ENCODE measurements at places on chromosomes 13 and 19. TPM values are rescaled to one million over a fixed set of nuclear protein-coding genes. Genes with fewer than 3 reads are reported as not detected.

GRCh38 chr13:52878831-52879230, 30.4 kb upstream of the PCDH8 start:
- no peaks in the 10 kb centered on the region for H3K27me3 ChIP-seq
- H3K36me3 ChIP-seq = no peaks in the 10 kb centered on the region
- H3K27ac ChIP-seq = no peak overlapping the region
- no peak overlapping the region for H3K4me3 ChIP-seq
- peaks cover 4% of the 10 kb centered on the region for H3K4me1 ChIP-seq
- no peak for DNase-seq

- no peaks in the 10 kb centered on the region for H3K4me1 ChIP-seq
- no peaks in the 10 kb centered on the region for H3K27me3 ChIP-seq
- no peak overlapping the region for H3K4me3 ChIP-seq
- no peak for DNase-seq
- H3K27ac ChIP-seq = no peak overlapping the region
These were observed 38.0 kb downstream of the ARHGEF18 start for GRCh38 chr19:7386769-7387168.

DNA sequence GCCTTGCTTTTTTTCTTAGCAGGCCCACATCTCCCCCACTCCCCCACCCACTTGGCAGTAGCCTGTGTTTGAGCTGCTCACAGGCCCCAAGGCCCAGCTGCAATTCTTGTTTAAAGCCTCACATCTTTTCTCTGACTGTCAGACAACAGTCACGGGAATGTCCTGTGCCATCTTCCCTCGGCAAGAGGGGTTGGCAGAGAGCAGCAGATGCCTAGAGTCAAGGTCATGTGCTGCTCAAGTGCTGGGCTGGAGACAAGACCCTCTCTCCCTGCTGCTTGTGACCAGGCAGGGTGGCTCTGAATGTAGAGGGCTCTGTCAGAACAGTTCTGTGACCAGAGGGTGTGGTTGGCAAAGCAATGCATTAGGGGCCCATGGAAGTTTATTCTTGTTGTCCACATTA, 47.4 kb downstream of the BBC3 start:
- no peak overlapping the region for H3K27ac ChIP-seq

DNA sequence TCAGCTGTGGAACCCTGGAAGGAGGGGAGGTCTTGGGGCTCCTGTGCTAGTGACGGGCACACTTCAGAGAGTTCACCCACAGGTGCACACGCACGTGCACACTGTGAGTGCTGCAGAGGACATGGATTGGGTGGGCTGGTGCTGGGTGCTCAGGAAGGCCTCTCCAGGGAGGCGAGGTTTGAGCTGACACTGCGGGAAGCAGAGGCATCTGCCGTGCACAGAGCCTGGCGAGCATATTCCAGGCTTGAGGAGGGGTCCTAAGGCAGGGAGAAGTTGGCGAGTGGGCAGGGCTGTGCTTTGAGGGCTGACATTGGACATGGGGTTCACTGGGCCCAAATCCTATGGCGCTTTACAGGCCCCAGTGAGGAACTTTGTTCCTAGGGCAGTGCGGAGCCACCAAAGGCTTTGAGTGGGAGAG, 25.6 kb downstream of the CCDC8 start:
- DNase-seq = no peak
- H3K27me3 ChIP-seq = no peaks in the 10 kb centered on the region
- H3K27ac ChIP-seq = no peak overlapping the region
- peaks cover 2% of the 10 kb centered on the region for H3K4me1 ChIP-seq
- no peak overlapping the region for H3K4me3 ChIP-seq
- no peaks in the 10 kb centered on the region for H3K36me3 ChIP-seq

DNA sequence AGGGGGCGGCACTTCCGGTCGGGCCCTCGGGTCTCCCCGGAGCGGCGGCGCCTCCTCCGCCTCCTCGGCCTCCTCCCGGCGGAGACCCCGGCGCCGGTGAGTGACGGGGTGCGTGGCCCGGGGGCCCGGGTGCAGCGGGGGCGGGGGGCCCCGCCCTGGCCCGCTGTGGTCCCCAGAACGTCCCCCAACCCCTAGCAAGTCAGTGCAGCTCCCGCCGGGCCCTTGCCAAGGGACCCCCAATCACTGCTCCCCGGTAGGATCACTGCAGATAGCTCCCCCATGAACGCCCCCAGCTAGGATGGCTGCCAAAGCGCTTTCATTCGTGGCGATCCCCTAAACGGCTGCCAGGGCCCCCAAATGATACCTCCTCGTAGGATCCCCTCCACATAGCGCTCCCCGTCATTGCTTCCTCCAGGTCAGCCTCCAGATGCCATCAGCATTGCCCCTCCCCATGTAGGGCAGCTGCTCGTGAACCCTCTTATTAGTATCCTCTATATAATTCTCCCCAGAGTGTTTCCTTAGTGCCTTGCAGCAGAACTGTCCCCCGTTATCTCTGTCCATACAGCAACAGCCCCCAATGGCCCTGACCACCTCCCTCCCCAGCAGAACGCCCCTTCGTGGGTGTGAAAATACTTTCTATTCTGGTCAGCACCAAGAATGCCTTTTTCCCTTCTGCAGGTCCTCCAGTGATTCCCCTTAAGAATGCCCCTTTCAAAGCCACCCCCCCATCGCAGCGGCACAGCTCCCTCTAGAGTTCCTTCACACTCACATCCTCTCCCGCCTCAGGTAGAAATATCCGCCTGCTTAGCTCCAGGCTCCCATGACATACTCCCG, at the start of gene ZNF865:
TSS of gene ZNF865 (plus strand) at position 11 of the 834 bp plus-strand sequence. CDS start 7,972 bp downstream, outside the sequence.
- H3K27me3 ChIP-seq = no peaks in the 10 kb centered on the region
- no peaks in the 10 kb centered on the region for H3K36me3 ChIP-seq
- peaks cover 6% of the 10 kb centered on the region for H3K4me1 ChIP-seq
- peak; percentile 81 for DNase-seq
- peak within 1 kb of the TSS; percentile 91 for H3K27ac ChIP-seq

GRCh38 chr19:29629836-29630534, 23.9 kb downstream of the POP4 start:
- H3K4me1 ChIP-seq = no peaks in the 10 kb centered on the region
- H3K27me3 ChIP-seq = no peaks in the 10 kb centered on the region
- H3K4me3 ChIP-seq = no peak overlapping the region
- H3K27ac ChIP-seq = no peak overlapping the region
- peak; percentile 13 for DNase-seq

DNA sequence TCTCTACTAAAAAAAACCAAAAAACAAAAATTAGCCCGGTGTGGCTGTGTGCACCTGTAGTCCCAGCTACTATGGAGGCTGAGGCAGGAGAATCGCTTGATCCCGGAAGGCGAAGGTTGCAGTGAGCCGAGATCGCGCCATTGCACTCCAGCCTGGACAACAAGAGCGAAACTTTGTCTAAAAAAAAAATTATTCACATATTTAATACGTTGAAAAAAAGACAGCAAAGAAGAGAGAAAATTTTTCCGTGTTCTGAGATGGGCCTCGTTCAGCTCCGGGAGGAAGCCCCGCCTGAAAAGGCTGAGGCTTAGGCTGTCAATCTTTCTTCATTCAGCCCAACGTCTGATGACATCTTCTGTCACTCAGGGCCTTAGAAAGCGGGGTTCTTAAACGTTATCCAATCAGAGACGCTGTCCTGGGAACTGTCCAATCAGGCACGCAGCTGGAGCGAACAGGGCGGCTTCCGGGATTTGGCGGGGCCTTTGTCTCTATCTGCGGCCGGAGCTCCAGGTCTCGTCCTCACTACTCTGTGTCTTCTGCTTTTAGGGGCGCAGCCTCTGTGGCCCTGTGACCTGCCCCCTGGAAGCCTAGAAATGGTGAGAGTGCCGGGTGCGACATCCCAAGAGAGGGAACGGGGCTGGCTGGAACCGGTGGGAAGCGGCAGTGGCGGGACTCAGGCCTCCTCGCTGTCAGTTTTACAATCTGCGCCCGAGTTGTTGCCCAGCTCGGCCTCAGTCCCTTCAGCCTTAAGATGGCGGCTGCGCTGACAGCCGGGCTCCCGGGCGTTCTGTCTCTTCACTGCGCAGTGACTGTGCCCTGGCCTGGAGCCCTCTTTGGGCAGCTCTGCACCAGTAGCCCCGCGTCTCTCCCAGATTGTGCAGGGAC, at the start of gene ZNF726:
TSS of gene ZNF726 (plus strand) at position 485 of the 885 bp plus-strand sequence. CDS start at position 594, 109 bp downstream.
- no peak within 1 kb of the TSS for H3K27ac ChIP-seq
- H3K36me3 ChIP-seq = no peaks in the 10 kb centered on the region
- no peaks in the 10 kb centered on the region for H3K4me1 ChIP-seq
- DNase-seq = peak; percentile 74
- no peaks in the 10 kb centered on the region for H3K27me3 ChIP-seq

GRCh38 chr19:46489445-46490272, 6.0 kb downstream of the PNMA8B start:
- H3K27ac ChIP-seq = no peak overlapping the region
- no peaks in the 10 kb centered on the region for H3K36me3 ChIP-seq
- no peaks in the 10 kb centered on the region for H3K27me3 ChIP-seq
- H3K4me1 ChIP-seq = peaks cover 21% of the 10 kb centered on the region

DNA sequence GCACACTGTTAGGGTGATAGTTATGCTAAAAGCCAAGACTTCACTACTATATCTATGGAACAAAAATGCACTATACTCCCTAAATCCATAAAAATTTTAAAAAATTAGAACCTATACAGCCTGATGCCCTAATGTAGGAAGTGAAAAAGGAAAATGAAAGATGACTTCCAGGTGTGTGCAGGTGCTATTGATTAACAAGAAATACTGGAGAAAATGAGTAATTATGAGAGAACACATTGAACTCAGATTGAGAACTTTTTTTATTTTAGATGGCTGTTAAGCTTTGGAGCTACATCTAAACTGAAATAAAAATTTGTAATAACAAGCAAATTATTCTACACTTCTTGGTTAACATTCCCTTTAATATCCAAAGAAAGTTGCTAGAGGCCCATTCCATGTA, 1015.7 kb downstream of the PCDH9 start:
- no peaks in the 10 kb centered on the region for H3K4me1 ChIP-seq
- H3K36me3 ChIP-seq = no peaks in the 10 kb centered on the region

DNA sequence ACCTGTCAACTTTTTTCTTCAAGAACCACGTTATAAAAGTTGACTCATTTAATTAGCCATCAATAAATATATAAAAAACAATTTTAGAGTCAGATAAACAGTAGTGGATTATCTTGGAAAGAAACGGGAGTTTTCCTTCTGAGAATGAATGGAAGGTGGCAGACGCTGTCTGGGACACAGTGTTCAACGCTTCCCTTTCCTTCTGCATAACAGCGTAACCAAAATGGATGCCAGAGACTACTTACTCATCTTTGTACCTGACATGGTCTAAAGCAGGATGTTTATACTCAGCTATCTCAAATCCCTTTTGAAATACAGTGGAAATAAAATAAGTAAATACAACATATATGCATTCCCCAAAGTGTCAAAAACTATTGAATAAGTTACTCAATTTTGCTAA, 195.2 kb downstream of the LHFPL6 start:
- no peak overlapping the region for H3K27ac ChIP-seq
- no peaks in the 10 kb centered on the region for H3K27me3 ChIP-seq
- no peaks in the 10 kb centered on the region for H3K36me3 ChIP-seq
- no peak overlapping the region for H3K4me3 ChIP-seq

DNA sequence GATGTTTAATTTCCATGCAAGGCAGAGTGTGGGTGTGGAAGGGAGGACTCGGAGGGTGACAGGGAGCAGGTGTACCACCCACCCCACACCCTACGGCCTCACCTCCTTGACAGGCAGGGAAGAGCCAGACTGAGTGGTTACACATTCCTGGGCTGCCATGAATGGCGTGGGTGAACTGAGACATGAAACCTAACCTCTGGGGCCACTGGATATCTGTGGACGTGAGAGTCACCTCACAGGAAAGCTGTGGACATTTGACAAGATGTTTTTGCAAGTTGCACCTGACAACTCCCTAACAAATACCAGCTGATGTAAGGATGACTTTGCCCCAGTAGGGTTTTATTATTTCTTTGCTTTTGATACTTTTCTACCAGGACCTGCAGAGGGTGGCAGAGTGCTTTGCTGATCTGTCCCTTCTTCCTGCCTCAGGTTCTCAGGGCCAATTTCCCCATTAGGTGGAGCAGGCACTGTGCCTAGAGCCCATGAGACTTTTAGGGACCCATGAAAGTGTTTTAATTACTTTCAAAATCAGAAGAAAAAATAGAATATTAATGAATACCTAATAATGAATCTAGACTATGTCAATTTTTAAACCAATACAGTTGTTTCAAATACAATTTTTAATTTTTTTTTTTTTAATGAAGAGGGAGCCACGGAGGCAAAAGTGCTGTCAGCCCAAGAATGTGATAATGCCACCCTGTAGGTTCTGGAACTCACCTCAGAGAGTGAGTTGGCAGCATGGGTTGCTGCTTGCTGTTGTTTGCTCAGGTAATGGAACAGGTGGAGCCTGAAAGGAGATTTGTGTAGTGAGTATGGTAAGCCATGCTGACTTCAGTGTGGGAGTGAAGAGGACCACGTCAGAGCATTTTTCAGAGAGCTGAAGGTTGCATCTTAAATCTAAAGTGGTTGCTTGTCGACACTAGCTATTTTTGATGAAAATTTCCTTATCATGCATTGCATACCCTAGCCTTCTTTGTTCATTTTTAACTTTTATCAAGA, 58.0 kb upstream of the CYSLTR2 start:
- H3K4me1 ChIP-seq = peaks cover 8% of the 10 kb centered on the region
- no peak overlapping the region for H3K27ac ChIP-seq
- no peak overlapping the region for H3K4me3 ChIP-seq
- H3K36me3 ChIP-seq = no peaks in the 10 kb centered on the region
- DNase-seq = peak; percentile 73
- no peaks in the 10 kb centered on the region for H3K27me3 ChIP-seq

DNA sequence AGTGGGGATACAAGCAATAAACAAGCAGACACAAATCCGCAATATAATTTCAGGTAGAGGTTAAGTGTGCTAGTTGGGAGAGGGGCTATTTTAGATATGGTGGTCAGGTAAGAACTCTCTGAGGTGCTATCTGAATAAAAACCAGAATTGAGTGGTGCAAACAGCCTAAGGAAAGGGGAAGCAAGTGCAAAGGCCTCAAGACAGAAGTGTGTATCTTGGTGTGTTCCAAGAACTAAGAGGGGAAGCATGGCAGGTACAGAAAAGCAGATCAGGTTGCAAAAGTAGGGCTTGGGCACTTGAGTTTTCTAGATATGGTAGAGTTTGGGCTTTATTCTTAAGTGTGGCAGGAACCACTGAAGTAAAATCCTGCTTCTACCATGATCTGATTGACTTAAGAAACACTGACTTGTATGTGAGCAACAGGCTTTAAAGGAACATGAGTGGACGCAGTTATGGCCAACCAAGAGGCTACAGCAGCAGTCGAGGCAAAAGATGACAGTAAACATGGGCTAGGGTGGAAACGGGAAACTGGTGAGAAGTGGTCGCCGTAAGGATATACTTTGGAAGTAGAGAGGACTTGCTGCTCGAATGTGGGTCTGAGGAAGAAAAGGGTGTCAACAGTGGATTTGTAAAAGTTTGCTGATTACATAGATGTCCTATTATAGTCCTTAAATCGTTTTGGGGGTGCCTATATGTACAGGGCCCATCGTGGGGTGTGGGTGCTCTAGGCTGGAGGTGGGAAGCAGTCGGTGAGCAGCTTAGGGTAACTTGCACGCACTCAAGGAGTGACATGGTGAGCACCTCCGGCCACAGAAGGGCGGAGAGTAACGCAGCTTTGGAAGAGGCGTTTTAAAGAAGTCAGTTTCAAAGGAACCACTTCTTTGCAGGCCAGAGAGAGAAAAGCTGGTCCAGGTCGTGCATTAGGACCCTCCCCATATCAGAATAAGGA, 677 bp downstream of the TGDS start:
- H3K4me3 ChIP-seq = peak overlapping the region; percentile 74
- H3K36me3 ChIP-seq = no peaks in the 10 kb centered on the region
- no peaks in the 10 kb centered on the region for H3K27me3 ChIP-seq
- H3K4me1 ChIP-seq = peaks cover 11% of the 10 kb centered on the region
- H3K27ac ChIP-seq = no peak overlapping the region

SHISA2 gene
- not detected for total RNA-seq

CELF5 gene
- total RNA-seq = 4.4 TPM

FPR1 gene
- 9.3 TPM for total RNA-seq

SLC6A16 gene
- 3.3 TPM for total RNA-seq

ZNF677 gene
- total RNA-seq = 28.1 TPM

PRR19 gene
- 0.58 TPM for total RNA-seq

KLF5 gene
- 45.7 TPM for total RNA-seq

ZNF17 gene
- 12.9 TPM for total RNA-seq

Measured in ovary (tissue), 10 donors.